Stimulated activated naive CD8-positive, alpha-beta T cell treated with anti-CD3 and anti-CD28 coated beads, Interleukin-15, Interleukin-2, amounts not matched to agents 100 U/mL and 50 U/mL, for 24 hours (primary cell): ENCODE measurements at places on chromosomes 7 and 10.

- DNase-seq, result no peak
These were observed 1013.1 kb downstream of the KCNMA1 start for GRCh38 chr10:76624470-76624869.

DNA sequence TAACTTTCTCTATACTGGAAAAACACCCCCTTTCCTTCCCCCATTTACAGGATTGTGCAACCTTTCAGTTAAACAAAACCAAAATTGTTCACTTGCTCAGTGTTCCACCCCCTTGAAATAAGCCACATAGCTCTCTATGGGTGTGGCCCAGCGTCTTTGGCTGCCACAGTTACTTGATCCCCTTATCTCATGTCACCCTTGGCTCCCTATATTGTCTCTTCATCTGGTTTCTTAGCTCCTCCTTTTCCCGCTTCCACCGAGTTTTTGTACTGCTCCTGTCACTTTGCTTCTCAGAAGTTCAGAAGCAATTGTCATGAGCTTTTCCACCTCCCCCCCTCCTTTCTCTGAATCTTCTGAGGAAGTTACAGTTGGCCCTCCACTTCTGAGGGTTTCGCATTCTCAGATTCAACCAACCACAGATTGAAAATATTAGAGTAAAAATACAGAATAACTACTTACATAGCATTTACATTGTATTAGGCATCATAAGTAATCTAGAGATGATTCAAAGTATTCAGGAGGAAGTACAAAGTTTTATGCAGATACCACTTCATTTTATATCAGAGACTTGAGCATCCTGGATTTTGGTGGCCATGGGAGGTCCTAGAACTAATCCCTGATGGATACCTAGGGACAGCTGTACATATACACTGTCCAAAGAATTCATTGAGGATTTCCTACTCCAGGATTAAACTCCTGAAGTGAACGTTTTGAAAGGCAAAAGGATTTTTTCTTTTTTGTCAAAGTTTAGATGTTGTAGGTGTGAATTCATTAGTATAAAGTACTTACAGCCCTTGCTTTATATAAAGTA is 60.4 kb downstream of the ADD3 start:
- peak; percentile 37 for DNase-seq

GRCh38 chr7:158843771-158844170 is 12.6 kb upstream of the DYNC2I1 start:
- DNase-seq, result no peak

DNA sequence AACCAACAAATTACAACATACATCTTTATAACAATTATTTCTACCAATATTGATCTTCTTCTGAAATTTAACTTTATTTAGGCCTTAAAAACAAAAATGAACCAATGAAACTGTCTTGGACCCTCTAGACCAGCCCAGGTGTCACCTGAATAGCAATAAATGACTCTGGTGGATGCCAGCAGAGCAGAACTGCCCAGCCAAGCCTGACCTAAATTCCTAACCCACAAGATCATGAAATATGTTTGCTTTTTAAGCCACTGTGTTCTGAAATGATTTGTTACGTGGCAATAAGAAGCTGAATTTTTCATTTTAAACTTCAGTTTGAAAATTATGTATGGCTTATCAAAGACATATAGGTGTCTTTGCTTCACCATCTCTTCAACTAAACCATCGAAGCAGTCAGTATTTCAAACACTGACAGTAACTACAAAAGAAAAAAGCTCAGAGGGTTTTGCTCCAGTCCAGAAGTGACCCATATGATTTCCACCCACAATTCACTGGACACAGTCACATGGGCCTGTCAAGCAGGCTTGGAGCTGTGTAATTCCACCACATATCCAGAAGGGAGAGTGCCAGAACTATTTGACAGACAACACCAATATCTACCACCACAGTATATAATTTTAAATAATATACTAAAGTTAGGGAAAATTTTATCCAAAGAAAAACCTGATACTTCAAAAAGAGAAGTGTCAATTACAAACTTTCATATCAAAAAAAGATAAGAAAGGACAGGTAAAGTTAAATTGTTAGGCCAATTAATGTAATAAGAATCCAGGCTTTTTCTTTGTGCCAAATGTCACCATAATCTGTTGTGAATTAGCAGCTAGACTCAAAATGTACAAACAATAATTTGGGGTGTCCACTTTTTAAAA is 94.5 kb downstream of the KMT2C start:
- no peak for DNase-seq

DNA sequence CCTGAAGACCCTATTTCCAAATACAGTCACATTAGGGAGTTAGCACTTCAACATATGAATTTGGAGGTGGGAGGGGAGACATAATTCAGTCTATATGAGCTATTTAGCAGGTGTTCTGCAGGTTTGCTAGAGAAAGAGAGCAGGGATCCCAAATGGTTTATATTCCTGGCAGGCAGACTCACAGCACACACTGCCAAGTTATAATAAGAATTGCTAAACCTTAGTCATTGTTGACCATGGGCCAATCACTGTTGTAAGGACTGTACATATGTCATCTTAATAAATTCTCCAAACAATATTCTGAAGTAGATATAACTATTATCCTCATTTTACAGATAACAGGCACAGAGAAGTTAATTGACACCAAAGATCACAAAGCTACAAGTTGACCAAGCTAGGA is 1.5 kb upstream of the CCDC3 start:
- no peak for DNase-seq

- no peak for DNase-seq
These were observed 34.1 kb downstream of the CHST3 start for GRCh38 chr10:71998119-71998839.

- DNase-seq, result no peak
These were observed 199.8 kb upstream of the KIAA1217 start for GRCh38 chr10:24009115-24009514.

DNA sequence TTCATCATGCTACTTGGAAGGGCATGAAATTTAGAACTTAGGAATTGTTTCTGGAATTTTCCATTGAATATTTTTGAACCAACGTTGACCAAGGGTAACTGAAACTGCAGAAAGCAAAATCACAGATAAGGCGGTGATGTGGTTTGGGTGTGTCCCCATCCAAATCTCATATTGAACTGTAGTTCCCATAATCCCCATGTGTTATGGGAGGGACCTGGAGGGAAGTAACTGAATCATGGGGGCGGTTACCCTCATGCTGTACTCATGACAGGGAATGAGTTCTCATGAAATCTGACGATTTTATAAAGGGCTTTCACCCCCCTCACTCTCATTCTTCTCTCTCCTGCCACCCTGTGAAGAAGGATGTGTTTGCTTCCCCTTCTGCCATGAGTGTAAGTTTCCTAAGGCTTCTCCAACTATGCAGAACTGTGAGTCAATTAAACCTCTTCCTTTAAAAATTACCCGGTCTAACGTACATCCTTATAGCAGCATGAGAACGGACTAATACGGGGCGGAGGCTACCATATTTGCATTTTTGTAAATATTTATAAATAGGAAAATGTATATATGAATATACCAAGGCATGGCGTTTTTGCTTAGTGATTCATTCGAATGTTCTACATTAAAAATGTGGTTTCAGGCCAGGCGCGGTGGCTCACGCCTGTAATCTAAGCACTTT is 12.4 kb downstream of the NMT2 start:
- DNase-seq, result no peak

DNA sequence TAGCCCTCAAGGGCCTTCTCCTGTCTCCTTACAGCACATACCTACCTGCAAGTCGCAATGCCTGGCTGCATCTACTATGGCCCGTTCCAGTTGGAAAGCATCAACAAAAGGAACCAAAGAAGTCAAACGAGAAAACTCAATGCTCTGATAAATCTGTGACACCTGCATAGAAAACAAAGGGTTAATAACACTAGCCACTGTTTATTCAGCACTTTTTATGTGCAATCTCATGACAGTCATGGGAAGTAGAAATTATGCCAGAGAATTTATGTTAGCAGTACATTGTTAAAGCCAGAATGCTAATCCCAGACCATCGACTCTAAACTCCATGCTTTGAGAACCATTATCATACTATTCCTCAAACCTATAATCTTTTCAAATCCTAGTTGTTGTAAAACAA is 21.1 kb downstream of the EIF3A start:
- no peak for DNase-seq

- DNase-seq, result no peak
These were observed 54.6 kb upstream of the C1GALT1 start for GRCh38 chr7:7127773-7128172.

DNA sequence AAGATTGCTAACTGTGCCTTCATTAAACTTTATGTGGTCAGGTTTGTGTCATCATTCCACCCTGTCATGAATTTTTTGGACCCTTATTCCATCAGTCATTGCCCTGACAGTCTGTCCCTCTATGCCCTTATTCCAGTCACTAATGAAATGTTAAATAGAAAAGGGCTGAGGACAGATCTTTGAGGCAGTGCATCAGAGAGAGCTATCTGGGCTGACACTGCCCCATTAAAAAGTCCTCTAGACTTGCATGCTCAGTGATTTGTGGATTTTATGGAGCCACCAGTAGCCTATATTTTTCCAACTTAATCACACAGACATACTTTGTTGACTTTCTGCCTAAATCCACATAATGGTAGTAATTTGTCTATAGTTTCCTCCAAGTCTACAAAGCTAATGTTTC is 264.7 kb upstream of the YAE1 start:
- no peak for DNase-seq

DNA sequence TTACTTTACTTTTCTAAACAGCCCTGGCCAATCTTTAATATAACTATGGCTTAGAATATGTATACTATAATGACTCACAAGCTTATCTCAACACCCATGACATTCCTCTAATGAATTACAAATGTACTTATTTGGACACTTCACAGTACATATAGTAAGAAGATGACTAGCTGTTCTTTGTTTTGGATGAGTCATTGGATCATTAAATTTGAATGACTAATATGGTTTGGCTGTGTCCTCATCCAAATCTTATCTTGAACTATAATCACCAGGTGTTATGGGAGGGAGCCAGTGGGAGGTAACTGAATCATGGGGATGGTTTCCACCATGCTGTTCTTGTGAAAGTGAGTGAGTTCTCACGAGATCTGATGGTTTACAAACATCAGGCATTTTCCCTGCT is 807.5 kb upstream of the SORCS1 start:
- DNase-seq, result no peak
